ENCODE measurements at places on chromosomes 5 and 9.
A peak's percentile ranks its signal among the peaks of the same experiment; 100 is the strongest.

DNA sequence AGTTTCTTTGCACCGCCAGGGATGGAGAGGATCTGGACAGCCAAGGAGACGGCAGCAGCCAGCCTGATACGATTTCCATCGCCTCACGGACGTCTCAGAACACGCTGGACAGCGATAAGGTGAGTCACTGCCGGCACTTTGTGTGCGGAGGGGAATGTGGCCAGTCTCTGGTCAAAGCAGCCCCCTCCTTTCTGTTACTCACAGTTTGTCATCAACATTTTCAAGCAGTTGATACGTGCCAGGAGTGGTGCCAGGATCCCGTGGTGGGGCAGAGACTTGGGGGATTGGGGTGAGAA lies 175.1 kb upstream of the OTULINL start:
- DNase-seq: no peak

- no peak for DNase-seq
Measured at GRCh38 chr5:96885518-96886338, 9.4 kb downstream of the ERAP2 start.

- no peak for DNase-seq
Measured at GRCh38 chr5:74054139-74054538, 428.1 kb downstream of the ARHGEF28 start.

GRCh38 chr9:93464395-93464794 lies 11.0 kb upstream of the FAM120AOS start:
- no peak for DNase-seq

- peak; percentile 52 for DNase-seq
Measured at GRCh38 chr5:180830253-180831138, 27.9 kb upstream of the MGAT1 start.

DNA sequence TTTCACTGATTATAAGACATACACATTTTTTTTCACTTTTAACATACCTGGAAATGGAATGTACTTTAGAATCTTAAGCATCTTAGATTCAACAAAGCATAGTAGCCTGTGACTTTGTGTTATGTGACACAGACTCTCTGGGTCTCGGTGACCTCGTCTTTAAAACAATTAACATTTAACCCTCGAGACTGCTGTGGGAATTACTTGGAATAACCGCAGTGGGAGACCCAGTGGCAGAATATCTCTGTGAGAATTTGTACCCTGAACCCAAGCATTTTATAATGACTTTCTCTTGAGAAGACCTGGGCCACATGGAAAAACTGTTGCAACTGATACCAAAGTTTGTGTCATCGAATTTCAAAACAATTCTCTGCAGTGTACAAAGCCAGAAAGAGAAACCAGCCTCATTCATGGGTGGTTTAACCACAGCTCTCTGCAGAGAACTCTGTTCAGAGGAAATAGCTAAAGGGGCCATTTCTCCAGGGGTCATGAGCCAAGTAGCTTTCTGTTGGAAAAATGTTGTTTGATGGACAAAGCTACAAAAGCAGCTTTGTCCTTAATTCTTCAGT lies 10.0 kb upstream of the RETREG1 start:
- no peak for DNase-seq

- DNase-seq: no peak
Measured at GRCh38 chr9:131545786-131546335, 538 bp downstream of the PRRT1B start.

DNA sequence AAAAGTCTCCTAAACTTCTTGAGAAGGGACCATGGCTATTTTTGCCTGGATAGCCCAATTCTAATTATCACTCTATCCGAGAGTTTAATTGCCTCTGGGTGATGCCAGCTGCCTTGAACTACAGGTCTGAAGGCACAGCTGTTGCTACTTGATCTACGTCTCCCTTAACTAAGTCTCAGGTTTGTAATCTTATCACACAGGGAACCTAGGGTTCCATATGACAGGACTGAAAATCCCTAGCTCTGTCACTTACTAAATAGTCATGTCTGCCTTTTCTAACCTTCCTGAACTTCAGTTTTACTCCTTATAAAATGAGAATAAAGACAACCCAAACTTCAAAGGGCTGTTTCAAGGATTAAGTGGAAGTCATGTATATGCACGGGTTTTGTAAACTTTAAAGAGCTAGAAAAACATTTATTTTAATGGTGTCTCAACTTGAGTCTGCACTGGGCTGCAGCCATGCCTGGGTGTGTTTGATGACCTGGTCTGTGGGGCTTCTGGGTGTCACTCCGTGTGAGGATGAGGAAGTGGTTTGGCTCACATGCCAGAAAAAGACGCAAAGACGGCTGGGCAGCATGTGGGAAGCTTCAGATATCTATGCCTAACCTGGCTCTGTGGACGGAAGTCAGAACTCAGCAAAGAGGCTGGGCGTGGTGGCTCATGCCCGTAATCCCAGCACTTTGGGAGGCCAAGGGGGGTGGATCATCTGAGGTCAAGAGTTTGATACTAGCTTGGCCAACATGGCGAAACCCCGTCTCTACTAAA lies 129.3 kb upstream of the SLC44A1 start:
- no peak for DNase-seq

DNA sequence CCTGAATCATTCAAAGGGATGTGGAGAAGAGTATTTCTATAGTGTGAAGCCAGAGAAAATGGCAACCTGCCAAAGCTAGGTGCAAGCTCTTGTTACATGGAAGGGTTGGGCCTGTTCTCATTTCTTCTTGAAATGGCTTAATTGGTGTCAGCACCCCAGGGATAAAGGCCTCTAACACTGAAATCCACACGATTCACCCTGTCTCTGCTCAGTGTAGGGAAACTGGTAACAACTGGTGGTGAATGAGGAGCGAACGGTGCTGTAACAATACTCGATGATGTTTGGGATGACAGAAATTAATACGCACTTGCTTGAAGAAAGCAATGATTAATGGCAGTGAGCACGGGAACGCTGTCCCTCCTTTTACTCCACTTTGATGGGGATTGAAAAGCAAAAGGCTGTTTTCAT lies 16.2 kb downstream of the PBX3 start:
- DNase-seq: no peak

GRCh38 chr9:10604927-10605326 lies 7.9 kb downstream of the PTPRD start:
- no peak for DNase-seq

GRCh38 chr5:132238169-132238744 lies 10.6 kb upstream of the P4HA2 start:
- peak; percentile 43 for DNase-seq
